NCI-H774 (cell line): ENCODE measurements at places on chromosomes 7 and 10.
A peak's percentile ranks its signal among the peaks of the same experiment; 100 is the strongest.

DNA sequence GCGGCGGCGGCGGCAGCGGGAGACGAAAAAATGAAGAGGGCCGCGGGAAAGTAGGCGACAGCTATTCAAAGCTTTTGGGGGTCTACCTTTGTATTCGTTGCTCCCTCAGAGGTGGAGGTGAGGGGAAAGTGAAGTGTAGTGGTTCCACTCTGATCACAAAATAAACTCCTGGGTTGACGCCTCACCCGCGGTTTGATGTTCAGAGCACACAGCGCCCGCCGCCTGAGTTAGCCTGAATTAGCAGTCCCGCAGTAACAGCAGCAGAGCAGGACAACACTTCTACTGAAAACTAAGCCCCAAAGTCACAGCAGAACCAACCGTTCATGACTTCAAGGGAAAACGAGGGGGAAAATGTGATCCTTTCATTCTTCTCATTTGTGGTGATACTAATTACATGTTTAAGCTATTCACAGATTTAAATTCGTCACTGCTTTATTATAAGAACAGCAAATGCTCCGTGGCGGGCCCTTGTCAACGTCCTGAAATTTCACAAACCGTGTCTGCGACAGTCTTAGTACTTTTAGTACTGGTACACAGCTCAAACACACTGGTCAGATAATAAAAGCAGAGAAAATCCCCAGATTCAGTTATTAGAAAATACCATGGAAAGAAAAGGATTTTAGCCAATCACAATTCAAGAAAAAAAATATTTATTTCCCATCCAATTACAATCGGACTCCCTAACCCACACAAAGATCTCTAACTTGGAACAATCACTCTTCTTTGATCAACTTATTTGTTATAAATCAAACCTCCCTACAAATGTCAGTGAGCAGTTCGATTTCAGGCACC is 563 bp upstream of the JMJD1C start:
- peak; percentile 64 for DNase-seq

DNA sequence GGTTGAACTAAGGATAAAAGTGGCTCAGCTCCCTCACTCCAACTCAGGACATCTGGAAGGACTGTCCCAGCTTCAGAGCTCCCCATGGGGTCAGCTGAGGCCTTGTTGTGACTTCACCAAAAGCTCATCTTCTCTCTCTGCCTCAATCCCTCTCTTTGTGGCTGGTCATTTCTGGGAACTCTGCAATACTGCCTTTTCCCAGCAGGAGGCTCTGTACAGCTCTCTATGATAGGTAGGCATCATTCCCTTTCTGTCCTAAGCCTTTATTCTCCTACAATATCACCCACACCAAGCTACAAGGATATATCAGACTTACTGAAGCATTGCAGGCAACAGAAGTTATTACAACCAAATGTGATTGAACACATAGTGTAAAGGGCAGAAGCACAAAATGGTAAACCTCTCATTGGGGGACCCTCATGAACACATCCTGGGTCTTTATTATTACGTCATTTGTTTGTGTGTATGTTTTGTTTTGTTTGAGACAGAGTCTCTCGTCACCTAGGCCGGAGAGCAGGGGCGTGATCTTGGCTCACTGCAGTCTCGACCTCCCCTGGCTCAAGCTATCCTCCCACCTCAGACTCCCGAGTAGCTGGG is 36.7 kb upstream of the PRPS1L1 start:
- no peak for DNase-seq

- no peak for DNase-seq
These were observed 320.4 kb upstream of the SP8 start for GRCh38 chr7:21107101-21107500.

DNA sequence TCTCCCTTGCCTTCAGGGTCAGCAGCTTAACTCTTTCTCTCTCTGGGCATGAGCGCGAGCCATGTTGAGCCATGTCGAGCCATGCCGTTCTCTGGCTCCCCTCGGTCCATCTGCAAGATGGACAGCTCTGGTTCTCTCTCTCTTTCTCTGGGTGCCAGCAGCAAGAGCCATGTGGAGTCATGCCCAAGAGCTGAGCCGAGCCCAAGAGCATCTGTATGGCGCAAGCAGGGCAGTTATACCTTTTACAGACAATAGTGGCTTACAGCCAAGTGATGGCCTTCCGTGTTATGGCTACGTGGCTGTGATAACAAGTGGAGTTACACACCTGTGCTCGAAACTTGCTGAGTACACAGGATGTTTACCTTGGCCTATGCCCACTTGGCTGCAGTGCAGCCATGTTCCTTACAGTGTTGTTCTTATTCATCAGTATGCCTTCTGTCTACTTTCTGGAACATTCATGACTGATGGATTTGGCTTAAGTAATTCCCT is 327.7 kb downstream of the GLRX3 start:
- DNase-seq: no peak

DNA sequence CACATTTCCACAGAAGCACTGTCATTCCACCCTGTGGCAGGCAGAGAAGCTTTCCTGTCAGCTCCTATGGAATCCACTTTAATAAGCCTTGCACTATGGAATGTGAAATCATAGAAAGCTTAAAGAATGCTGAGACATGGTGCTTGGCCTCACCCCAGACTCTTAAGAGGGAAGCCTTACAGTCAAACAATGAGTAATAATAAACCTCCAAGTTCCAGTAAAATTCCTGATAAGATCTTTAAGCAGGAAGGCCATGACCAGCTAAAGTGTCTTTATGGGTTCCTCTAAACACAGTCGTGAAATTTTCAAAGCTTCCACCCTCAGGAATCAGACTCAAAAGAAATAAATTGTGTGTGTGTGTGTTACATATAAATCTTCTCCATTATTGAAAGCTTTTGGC is 11.9 kb upstream of the TEX36 start:
- DNase-seq: no peak

- DNase-seq: no peak
These were observed 84.9 kb upstream of the PPP1R17 start for GRCh38 chr7:31602041-31602625.

- DNase-seq: no peak
These were observed 23.0 kb upstream of the EGFR start for GRCh38 chr7:54995610-54996363.

DNA sequence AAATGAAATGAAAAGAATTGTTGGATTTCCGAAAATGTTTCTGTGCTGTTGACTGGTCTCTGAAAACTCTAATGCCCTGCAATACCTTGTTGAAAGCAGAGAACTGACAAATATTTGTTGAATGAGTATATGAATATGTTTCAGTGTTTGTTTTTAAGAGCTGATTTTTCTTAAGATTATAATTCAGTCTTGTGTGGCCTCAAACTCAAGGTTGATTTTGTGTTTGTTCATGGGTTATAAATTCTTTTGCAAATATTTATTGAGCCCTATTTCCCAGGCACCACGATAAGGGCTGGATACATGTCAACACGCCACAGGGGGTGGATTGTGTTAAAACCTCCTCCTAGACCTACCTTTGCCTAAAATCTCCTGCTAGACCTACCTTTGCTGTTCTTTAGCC is 203.9 kb upstream of the PLPP4 start:
- DNase-seq: no peak

- DNase-seq: no peak
These were observed 6.4 kb upstream of the PDCD4 start for GRCh38 chr10:110865186-110865808.

GRCh38 chr10:4765428-4765827 is 60.6 kb upstream of the AKR1E2 start:
- DNase-seq: no peak

DNA sequence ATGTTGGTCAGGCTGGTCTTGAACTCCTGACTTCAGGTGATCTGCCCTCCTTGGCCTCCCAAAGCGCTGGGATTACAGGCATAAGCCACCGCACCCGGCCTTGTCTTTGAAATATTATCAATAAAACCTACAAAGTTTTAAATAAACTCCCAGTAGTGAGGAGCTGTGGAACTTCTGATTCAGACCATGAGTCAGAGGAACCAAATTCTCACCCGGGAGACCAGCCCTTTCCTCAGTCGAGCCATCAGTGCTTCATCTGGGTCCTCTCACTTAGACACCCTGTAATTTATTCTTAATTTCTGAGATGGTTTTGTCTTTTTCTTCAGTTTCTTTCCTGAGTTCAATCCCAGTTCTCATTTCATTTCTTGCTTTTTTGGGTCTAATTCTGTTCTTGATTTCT is 68.6 kb downstream of the DYNC2I1 start:
- no peak for DNase-seq

DNA sequence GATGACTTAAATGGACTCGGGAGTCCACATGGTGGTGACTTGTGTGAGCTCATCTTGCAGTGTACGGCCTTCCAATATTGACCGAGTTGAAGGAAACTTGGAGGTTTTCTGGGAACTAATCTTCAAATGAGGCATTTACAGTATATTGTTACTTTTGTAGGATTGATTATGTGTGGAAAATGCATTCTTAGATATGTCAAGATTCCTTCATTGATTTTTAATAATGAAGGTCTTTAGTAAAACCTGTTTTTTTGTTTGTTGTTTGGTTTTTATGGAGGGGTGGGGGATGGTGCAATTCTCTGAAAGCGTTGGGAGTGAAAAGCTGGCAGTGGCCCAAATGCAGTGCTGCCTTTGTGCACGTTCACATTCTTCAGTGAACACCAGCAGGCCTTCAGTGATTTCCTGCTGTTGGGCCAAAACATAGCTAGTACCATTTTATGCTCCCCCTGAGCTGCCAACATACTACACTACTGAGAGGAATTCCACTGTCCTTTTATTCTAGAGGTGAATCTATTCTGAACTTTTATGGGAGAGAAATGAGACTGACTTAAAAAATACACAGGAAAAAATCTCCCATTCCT is 50.4 kb downstream of the CCNY start:
- peak; percentile 36 for DNase-seq

DNA sequence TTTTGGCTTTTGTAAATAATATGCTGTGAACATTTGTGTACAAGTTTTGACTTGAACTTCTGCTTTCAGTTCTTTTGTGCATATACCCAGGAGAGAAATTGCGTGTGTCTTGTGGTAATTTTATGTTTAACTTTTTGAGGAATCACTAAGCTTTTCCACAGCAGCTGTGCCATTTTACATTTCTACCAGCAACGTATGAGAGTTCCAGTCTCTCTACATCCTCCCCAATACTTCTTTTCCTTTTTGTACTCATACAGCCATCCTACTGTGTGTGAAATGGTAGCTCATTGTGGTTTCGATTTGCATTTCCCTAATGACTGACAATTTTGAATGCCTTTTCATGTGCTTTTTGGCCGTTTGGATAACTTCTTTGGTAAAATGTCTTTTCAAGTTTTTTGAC is 66.3 kb upstream of the INHBA start:
- no peak for DNase-seq
